Stimulated activated CD4-positive, alpha-beta T cell treated with anti-CD3 and anti-CD28 coated beads, Interleukin-4, amount 100 ng/mL, for 1 hour (primary cell): ENCODE measurements at places on chromosomes 4 and X.
A peak's percentile ranks its signal among the peaks of the same experiment; 100 is the strongest.

DNA sequence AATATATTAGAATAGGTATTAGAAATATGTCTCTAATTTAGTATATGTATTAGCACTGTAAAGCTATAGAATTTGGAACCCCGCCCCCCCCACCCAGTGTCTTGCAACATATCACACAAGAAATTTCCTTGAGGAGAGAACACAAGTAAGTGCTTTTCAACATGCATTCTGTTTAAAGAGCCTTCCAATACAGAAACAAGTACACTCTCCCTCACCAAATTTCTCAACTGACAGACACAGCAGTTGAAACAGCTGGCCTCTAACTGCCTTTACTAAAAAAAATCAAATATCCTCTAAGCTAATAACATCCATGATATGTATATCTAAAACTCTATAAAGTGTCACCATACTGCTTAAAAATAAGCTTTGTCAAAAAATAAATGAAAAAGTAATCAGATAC lies 12.4 kb downstream of the CAMK2D start:
- DNase-seq, result no peak

- DNase-seq, result no peak
Observed at GRCh38 chr4:52982255-52982945, 120.3 kb downstream of the RASL11B start.

DNA sequence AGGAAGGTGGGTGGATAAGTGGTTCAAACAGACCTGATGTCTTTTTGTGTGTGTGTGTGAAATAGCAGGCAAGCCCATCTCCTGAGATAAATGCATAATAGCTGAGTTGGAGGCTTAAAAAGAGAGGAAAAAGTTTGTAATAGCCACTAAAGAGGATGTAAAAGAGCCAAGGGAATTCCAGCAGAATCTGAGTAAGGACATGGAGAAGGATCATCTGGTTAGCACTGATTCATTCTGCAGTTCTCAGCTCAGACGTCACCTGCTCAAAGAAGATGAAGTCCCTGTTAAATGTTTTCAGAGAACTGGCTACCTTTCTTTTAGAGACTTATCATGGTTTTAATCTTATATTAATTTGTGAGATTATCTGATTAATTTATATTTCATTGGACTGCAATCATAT lies 21.0 kb upstream of the IL13RA2 start:
- no peak for DNase-seq

DNA sequence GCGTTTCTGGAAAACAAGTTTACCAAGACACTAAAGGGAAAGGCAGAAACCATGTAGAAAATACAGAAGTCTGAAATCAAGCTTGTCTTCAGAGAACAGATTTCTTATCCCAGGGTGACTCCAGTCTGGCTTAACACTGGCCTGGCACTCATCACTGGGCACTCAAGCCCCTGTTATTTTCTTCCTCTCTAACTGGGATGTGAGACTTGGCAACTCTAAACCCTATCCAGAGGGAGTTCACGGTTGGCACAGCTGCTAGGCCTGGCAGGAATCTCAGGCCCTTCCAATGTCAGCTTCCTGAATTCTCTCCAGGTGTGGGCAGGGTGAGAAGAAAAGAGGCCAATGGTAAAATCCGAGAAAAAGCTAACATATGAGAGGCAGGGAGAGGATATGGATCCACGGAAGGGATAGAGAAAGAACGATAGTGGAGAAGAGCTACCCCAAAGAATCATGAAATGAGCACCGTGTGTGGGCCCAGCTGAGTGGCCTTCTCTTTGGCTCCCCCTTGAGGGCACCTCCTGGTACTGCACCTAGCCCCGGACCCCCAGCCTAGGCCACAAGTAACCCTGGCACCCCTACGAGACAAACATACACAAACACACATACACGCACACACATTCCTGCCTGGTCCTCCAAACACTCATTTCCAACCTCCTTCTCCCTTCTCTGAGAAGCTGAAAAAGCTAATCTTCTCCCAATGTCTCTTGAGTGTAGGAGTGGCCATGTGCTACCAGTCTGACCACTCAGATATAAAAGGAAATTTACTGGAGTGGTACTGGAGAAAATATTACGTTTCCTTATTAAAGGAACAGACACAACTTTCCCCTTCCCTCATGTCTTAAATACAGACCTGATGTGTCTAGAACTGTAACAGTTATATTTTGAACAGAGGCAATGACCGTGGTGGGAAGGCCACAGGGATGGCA lies 16.6 kb upstream of the PTCHD1 start:
- DNase-seq, result peak; percentile 14

GRCh38 chr4:80529026-80529425 lies 193.5 kb downstream of the CFAP299 start:
- DNase-seq, result no peak

DNA sequence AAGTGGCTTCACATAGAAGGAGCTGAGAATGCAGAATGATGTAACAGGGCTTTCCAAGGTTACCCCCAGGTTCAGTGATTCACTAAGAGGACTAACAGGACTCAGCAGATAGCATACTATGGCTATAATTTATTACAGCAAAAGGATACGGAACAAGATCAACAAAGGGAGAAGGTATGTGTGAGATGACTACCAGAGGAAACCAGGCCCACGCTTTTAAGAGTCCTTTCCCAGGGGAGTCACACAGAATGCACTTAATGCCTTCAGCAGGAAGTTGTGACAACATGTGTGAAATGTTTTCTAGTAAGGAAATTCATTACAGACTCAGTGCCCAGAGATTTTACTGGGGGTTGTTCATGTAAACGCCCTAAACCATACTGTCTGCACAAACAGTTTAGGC lies 373.6 kb upstream of the MAGEB2 start:
- no peak for DNase-seq

DNA sequence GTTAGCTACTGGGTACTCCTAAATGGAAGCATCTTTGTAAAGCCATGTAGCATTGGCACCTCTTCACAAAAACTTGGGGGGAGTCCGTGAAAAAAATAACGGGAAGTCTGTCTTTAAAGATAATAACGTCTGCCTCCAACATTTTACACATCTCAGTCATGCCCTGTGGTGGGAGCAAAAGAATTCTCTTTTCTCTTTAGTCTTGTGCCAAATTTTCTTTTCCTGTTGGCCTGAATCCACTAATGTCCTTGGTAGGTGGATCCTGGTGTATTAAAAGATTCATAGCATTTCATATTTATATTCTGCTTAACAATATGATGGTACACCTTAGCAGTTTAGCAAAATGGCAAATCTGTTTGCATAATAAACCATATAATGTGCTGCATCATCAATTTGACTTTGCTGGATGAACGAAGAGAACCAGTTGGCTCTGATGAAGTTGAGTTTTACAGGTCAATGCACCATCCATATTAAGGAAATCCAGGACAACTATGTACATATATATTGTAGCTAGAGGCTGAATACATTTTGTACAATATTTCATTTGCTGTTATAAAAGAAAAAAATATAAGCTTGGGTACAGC lies 746.4 kb upstream of the MAGEB2 start:
- DNase-seq, result no peak

DNA sequence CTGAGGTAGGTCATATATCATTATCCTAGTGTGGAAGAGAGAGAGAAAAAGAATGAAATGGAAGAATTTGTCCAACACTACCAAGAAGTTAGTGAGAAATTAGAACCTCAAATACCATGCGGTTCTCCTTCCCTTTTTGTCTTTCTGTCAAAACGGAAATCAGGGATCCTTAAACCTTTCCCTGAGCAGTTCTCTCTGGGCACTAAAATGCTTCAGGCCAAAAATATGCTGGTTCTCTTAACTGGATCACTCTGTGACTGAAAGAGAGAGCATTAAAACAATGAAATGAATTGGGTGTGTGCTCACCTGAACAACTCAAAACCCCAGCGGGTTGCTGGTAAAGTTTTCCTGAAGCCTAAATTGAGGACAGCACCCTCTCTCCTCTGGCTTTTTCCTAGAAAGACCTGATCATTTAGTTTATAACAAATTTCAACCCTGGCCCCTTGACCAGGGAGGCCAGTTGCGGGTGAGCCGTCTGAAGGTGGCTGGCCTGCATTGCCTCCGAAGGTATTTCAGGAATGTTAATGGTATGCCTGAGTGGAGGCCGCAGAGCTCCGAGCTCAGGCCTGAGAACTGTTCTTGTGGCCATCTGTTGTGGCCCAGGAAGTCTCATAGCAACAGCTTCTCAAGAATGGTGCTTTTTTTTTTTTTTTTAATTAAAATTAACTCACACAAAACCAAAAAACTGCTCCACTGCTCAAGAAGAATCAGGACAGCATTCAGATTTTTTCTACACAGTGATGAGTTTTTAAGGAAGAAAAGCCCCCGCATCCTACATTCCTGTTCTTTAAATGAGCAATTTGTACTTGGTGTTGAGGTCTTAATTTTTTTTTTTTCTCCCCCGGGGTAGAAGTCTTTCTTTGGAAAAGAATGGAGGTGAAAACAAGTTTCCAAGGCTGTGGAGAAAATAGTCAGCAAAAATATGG lies 155.1 kb downstream of the SHROOM3 start:
- DNase-seq, result no peak

GRCh38 chr4:127355743-127356142 lies 277.0 kb upstream of the INTU start:
- no peak for DNase-seq

DNA sequence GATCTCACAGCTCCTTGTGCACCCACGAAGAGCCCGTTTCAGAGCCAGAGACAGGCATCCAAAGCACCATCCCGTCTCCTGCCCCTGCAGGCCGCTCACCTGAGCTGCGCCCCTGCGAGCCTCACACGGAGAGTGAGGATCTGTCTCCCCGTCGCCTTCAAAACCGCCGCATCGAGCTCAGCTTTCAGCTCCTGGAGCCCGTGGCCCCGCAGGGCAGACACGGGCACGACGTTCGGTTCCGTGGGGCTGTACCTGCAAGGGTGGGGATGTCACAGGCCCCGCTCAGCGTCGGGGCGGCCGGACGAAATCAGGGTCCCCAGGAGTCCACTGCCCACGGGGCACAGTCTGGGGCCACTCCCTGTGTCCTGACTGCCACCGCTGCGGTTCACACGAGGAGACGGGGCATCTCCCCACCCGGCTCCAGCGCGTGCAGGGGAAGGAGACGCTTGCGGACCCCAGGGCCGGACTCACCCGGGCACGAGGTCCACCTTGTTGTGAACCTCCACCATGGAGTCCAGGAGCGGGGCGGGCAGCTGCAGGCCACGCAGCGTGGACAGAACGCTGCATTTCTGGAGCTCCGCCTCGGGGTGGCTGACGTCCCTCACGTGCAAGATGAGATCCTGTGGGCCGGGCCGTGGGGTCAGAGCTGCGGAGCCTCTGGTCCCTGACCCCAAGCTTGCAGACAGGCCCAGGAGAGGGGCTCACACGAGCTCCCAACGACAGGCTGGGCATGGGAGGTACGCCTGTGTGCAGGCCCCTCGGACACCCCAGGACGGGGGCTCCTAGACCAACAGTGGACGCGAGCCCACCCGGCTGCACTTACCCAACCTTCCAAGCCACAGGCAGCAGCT lies 11.1 kb downstream of the GTPBP6 start:
- DNase-seq, result no peak

DNA sequence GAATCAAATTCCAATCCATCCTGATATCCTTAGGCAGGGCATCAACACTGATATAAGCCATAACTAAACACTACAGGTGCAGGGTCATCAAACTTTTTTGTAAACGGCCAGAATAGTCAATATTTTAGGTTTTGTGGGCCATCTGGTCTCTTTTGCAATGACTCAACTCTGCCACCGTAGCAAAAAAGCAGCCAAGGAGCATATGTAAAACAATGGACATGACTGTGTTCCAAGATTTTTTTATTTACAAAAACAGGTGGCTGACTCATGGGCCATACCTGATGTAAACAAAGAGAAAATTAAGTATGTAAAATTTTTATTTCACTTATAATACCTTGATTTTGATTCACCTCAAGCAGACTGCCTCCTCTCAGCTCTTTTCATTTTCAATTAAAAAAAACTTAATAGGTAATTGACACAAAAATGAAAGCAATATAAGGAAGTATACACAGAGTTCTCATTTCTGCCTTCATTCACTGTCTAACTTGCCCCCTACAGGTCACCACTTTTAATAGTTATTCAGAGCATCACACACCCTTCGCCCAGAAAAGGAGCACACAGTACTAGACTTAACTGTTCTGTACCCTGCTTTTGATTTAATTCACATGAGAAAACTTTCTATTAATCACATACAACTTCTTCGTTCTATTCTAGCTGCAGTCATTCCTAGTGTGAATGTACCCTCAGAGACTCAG lies 35.3 kb upstream of the GPM6B start:
- no peak for DNase-seq

- DNase-seq, result no peak
Observed at GRCh38 chrX:37997096-37997495, 9.3 kb upstream of the SYTL5 start.

- no peak for DNase-seq
Observed at GRCh38 chr4:3702561-3703221, 63.5 kb upstream of the ADRA2C start.

DNA sequence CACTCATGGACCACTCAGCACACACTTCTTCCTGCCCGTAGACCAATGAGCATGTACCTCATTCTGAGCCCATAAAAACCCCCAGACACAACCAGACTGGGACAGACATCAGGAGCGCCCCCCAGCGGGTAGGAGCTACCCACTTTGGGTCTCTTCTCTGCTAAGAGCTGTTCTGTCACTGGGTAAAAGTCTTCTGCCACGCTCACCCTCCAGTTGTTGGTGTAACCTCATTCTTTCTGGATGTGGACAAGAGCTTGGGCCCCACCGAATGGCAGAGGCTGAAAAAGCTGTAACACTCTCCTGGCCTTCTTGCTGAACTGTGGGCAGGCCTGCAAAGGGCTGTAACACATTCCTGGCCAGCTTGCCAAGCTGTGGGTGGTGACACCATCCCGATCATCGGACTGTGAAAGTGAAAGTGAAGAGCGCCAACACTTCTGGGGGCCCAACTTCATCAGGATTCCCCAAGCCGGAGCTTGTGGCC lies 137.6 kb downstream of the TECRL start:
- no peak for DNase-seq

DNA sequence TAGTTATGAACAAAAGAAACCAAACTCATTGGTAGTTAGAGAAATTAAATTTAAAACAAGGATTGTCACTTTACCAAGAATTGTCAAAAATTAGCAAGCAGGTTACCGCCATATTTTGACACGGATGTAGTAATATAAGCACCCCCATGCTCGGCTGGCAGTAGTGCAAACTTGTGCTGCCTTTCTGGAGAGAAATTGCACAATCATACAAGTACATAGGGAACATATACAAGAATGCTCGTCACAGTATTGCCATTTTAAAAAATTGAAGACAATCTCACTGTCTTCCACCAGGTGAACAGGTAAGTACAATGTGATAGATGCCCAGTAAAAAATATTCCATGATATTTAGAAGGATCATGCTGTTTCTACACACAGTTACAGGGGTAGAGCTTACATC lies 55.6 kb upstream of the SLC39A8 start:
- no peak for DNase-seq

DNA sequence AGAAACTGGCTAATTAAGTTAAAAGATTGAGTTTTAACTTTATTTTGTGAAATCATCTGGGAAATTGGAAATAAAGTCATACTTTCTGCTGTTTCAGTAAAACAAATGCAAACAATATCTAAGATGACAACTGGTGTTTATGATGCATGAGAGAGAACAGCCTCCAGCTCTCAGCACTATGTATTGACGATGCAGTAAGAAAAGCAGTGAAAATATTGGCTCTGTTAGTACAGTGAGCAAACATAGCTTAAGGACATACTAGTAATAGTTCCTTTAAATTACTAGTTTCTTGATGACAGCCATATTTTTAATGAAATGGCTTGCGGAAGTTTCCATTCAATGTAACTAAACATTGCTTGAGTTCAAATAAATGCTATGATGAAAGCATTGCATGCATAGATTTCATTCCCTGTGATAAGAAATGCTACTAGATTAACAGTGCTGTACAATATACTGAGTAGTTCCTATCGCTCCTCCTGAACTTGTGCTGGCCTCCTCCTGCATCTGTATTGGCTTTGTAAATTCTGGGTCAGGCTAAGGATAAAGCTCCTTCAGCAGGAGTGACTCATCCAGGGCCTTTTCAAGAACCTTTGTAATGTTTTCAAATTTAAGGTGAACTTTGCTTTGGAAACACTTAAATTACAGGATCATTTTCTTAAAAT lies 11.6 kb downstream of the ARHGAP24 start:
- no peak for DNase-seq
